ENCODE measurements at places on chromosomes 3 and 15.

GRCh38 chr3:112966633-112967032 lies 8.3 kb downstream of the CD200R1 start:
- no peak for DNase-seq

DNA sequence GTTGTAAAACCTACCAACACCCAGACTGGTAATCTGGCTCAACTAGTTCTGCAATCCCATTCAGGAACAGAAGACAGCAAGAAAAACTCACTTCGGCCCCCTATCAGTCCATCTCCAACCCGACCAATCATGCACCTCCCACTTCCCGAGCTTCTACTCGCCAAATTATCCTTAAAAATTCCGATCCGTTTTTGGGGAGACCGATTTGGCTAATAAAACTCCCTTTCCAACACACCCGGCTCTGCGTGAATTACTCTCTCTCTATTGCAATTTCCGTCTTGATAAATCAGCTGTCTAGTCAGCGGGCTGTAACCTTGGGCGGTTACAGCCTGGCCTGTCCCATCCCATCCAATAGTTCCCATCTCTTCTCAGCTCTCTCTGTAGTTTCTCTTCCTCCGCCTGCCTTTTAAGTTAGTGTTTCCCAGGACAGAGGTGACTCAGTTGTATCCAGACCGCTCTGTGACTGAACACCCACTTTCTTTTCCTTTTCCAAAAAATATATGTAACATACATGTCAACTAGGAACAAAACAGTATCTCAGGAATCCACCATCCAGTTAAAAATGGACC lies 780 bp upstream of the ACAD9 start:
- DNase-seq: no peak

DNA sequence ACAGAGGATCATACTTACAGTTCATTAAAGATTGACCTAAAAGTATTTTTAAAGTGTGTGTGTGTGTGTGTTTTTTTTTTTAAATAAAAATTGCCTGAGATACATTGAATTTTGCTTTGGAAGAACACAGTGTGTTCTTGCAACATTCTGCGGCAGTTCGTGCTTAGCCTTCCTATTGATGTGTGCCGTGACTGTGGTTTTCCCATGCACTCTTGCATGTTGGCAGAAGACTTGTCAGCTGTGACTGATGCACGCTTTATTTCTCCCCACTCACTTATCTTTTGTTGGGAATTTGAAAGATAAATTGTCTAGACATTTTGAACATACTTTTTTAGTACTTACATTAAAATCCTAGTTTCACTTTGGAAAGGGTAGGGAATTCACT lies 136.3 kb upstream of the LRRFIP2 start:
- no peak for DNase-seq

DNA sequence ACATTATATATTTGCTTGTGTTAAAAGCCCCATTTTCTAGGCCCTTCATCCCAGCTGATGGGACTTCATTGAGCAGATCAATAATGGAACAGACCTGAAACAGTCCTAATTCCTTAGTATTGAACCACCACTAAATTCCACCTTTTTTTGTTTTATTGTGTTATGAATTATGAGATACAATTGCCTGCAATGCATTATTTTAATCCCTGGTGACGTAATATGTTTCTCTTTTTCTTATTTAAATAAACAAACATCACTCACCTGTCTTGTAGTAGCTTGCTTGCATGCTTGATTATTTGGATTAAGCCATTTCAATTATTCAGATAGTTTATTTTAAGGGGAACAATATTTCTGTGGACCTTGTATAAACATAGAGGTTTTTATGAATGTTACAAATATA lies 40.7 kb upstream of the GMNC start:
- no peak for DNase-seq

DNA sequence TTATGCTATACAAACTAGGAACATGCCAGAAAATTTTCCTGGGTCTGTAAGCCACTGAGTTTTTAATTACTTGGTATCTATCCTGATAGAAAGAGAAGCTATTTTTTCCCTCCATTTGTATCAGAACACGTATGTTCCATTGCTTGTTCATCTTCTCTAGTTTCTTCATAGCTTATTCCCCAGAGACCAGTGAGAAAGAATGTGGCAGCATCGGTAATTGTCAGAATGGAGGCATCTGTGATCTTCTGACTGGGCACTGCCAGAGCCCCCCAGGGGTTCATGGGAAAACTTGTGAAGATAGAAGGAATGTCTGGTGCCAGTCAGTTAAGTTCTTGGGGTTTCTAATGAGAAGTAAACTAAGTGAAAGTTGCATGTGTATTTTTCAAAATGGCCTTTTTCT lies 720.2 kb upstream of the GOLIM4 start:
- DNase-seq: no peak

DNA sequence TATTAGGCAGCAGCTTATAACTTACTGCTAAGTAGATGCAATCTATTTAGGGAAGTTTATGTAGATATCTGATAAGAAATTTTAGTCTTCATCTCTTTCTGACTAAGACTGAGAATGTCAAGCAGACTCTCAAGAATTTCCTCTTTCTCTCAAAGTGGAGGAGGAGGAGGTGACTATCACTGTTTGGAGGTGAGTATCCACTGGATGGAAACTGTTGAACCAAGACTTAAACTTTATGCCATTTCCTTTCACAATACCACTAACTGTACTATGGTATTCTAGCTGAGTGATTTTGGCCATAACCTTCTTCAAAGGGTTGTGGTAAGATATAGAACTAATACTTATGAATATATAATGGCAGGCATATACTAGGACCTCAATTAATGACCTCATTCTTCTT lies 64.6 kb downstream of the TPRG1 start:
- DNase-seq: no peak

GRCh38 chr3:156547637-156548036 lies 7.3 kb downstream of the SSR3 start:
- no peak for DNase-seq

GRCh38 chr3:81095956-81096355 lies 665.5 kb downstream of the GBE1 start:
- DNase-seq: no peak

GRCh38 chr15:49242820-49243219 lies 72.8 kb downstream of the GALK2 start:
- DNase-seq: no peak

DNA sequence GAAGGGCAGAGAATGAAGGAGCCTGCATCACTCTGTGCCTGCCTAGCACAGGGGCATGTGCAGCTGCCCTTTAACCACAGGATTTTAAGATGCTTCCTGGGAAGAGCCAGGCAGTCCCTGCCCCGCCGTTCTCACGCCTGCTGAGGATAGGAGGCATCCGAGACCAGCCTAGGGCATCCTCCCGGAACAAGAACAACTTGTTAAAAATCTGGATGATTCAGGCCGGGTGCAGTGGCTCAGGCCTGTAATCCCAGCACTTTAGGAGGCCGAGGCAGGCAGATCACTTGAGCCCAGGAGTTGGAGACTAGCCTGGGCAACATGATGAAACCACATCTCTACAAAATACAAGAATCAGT lies 15.2 kb downstream of the NRROS start:
- no peak for DNase-seq

- peak; percentile 97 for DNase-seq
These were observed at the start of gene TCAIM for GRCh38 chr3:44338010-44338827. Gene TCAIM (plus strand): TSS chr3:44338766. CDS start chr3:44354783, 16,017 bp downstream.

GRCh38 chr15:65942436-65942835 lies 73.1 kb downstream of the RAB11A start:
- no peak for DNase-seq

DNA sequence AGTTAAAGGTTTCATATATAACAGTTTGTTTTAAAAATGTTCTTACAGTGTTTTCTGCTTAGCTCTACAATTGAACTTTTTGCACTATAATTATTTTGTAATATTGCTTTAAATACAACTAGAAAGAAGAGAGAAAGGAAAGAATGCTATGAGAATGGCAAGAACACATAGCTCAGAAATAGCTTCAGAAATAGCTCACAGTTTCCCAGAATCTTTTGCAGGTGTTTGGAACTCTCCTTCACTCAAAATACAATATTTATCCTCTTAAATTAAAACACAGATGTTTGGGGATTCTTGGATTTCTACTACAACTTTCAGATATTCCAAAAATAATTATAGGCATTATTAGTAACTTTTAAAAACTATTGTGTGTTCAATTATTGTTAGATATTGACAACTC lies 658.0 kb upstream of the DPPA4 start:
- no peak for DNase-seq

DNA sequence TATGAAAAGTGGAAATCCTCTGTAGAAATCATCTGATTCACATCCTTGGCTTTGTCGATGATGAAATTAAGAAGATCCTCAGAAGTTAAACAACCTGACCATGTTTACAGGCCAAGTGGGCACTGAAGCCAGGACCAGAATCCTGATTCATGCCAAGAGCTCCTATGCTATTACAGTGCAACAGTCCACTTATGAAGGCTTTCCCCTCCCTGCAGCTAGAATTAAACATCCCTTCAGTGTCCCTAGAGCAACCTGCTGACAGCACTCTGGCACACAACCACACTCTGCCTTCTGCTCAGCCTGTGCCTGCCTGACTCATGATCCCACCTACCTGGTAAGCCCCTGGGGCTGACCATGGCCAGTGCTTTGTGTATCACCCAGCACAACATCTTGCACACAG lies 33.8 kb downstream of the TXNRD3 start:
- no peak for DNase-seq

GRCh38 chr3:180959691-180960090 lies 29.8 kb downstream of the DNAJC19 start:
- DNase-seq: no peak

DNA sequence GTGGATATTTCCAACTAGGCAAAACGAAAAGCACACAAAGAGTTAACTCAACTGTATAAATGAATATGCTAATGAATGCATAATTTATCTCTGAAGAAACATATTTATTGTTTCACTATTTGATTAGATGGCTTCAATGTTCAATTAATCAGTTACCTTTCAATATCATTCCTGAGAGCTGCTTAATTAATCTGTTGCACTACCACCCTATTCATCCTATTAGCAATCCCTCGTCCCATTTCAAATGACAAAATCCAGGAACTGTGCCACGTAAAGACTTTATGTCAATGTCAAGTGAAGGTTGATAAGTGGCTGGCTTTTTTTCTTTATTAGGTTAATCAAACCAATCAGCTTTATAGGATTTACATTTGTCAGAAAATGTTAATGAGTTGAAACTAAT lies 82.7 kb downstream of the ALCAM start:
- DNase-seq: no peak

DNA sequence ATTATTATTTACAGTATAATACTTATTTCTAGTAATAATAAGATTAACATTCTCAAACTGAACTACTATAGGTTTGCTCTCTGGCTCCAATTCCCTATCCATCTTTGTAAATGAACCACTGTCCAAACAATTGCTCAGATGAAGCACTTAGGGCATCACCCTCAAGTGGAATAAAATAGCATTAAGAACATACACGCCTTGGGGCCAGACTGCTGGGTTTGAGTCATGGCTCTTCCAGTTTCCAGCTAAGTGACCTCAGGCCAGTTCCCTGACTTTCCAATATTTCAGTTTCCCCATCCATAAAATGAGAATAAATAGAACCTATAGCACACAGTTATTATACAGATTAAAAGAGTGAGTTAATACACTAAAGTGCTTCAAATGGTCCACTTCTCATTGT lies 507.2 kb downstream of the MAGI1 start:
- no peak for DNase-seq

DNA sequence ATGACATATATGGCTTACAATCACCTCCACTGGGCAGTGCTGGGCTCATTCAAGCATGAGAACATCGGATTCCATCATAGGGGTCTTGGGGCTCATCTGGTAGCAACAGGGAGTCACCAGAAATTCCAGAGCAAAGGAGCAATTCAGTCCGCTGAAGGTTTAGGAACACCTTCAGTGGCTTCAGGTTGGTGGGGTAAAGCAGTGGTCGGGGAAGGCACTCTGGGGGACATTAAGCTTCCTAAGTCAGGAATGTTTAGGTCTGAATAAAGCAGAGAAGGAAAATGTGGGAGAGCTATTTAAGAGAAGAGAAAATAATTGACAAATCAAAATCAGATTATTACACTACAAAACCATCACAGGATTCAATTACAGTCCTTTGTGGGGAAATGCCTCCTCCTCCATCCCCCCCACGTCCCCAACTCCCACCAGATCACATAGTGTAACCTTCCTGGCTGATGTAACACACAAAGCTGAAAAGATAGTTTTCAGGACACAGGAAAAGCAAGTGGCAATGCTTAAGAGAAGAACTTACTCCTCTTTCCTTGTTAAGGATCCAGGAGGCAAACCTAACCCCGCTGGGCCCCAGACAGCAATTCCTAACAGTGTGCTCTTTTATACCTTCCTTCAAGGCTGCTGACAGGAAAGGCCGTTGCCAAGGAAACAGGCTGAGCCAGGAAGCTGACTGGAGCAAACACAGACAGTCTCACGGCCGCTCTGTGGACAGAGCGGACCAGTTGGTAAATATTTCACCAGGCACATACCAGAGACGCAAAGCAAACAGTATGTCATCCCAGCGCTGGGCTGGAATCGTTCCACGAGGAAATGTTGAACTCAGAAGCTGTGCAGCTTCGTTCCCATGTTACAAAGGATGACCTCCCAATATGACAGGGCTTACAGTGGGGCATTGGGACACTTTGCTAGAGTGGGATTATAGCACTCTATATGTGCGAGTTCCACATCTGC lies 57.5 kb upstream of the LMCD1 start:
- no peak for DNase-seq

GRCh38 chr15:24772686-24773373 lies 97.3 kb downstream of the NPAP1 start:
- peak; percentile 33 for DNase-seq

DNA sequence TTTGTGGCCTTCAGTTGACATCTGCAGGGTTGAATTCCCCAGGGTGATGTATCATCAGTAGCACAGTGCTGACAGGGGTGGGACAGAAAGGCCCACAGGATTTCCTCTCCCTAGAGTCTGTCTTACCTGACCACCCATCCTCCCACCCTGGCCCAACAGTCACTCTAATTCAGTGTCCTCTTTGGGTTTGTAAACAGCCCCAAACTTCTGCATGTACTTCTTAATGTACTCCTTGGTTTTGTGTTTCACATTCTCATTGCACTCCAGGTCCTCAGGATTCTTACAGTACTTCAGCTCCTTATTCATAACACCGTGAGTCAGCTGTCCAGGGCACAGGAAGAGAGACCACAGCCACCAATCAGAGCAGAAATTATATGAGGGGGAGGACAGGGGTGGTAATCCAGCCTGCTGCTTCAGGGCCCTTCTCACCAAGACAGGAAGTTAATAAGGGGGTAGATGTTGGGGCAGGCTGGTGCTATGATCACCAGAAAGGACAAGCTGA lies 37.5 kb downstream of the NBEAL2 start:
- DNase-seq: no peak

GRCh38 chr3:111548756-111549155 lies 6.8 kb downstream of the CD96 start:
- no peak for DNase-seq

DNA sequence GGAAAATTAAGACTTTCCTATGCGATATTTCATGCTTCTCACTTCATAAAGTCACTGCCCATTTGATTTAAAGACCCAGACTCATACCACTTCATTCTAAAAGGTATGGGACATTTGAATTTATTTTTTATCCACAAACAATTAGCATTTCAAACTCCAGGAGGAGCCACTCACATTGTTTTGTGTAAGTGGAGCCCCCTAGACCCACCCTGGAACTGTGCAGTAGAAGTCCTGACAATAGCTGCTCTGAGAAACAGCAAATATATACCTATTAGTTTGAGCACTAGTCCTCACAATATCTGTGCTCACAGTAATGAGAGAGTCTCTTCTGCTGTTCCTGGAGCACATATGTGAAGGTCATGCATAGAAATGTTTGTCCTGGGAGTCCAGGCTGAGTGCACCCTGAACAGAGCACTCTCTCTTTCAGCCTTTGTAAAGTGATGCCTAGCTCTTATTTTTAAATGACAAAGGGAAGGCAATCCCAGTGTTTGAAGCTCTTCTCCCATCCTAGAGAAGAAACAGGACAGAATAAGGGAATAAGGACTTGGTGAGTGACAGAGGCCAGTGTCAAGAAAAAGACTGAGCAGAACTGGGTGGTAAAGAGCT lies 127.5 kb upstream of the STRIT1 start:
- no peak for DNase-seq
